ENCODE measurements at places on chromosomes 3 and 15.

- DNase-seq, result no peak
Measured at GRCh38 chr3:45848392-45848791, 6.5 kb upstream of the LZTFL1 start.

GRCh38 chr15:77839970-77840905, 207.5 kb upstream of the LINGO1 start:
- DNase-seq, result no peak

- DNase-seq, result no peak
Measured at GRCh38 chr3:12246497-12247163, 42.2 kb upstream of the PPARG start.

DNA sequence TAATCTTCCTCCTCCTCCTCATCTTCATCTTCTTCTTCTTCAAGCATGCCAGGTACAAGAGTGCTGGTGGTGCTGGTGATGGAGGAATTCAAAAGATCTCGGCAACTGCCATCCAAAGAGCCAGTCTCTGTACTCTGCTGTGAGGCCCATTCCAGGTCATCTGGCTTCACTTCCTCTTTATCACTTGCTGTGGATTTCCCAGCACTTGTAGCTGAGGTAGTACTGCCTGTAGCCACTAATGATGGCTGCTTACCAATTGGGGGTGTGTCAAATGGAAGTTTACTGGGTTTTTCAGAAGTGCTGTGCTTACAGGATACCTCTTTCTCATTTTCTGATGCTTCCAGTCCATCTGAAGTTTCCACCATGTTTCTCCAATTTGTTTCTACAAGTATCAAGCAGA, 28.8 kb upstream of the SHC4 start:
- DNase-seq, result no peak

DNA sequence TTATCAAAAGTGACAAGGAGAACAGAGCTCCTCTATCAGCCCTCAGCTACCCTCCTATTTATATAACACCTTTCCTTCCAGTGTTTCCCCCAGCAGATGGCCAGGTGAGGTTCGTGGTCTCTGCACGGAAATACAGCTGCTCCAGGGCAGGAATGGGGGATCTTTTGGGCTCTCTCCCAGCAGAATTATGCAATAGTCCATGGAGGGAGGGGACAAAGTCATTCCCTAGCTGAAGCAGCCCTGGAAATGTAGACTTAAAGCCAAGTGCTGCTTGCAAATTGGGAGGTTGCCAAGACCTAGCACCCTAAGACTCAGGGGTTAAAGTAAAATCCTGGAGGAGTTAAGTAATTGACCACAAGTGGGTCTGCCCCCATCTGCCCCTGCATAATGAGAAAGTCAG, 256.3 kb downstream of the LRTM1 start:
- no peak for DNase-seq

DNA sequence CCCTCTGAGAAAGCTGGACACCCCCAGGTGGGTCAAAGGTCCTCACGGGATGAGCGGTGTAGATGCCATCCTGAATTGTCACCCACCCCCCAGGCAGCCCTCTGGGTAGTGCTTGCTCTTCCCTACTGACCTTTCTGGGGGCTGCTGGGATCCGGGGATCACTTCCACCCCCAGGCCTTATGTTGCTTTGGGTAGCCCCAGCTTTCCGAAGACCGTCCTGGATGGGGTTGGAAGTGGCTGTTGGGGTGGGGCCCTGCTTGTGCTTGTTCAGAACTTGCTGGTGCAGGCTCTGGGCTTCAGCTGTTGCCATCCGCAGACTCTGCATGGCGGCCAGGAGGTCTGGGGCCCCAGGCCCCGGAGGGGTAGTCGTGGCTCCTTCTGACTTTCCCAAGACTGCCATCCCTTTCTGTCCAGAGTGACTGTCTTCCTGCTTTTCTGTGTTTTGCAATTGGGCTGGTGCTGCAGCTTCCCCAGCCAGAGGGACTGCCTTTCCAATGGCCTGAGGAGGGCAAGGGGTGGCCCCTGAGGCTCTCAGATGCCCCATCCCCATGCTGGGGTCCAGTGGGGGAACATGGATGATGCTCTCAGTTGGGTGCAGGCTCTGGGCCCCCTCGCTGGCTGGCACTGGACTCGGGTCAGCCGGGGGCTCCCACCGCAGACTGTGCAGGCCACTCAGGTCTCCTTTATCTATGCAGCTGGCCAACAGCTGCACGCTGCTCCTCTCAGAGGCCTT, 6.3 kb downstream of the XIRP1 start:
- DNase-seq, result no peak

GRCh38 chr3:37477711-37478487, 303.5 kb upstream of the LRRFIP2 start:
- no peak for DNase-seq

- DNase-seq, result no peak
Measured at GRCh38 chr3:133758964-133759739, 13.0 kb downstream of the TF start.

DNA sequence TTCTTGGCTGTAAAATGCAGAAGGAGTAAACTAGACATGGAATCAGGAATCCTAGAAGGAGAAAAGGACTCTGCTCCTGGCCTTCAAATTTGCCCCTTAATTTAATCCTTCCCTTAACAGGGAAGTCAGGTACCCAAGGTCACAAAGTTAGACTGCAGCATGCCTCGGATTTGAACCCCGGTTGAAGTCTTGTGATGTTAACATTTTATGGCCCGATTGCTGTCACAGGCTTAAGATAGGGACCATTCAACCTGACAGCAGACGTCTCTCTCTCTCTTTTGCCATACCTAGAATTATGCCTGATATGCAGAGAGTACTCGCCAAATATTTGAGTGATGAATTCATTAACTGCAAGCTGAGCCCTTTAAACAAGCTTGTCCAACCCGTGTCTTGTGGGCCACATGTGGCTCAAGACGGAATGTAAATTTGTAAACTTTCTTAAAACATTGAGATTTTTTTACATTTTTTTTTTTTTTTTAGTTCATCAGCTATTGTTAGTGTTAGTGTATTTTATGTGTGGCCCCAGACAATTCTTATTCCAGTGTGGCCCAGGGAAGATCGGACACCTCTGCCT, 217.2 kb downstream of the THSD4 start:
- DNase-seq, result no peak

- DNase-seq, result peak; percentile 67
Measured at GRCh38 chr3:45748068-45748467, 48.3 kb downstream of the SLC6A20 start.

DNA sequence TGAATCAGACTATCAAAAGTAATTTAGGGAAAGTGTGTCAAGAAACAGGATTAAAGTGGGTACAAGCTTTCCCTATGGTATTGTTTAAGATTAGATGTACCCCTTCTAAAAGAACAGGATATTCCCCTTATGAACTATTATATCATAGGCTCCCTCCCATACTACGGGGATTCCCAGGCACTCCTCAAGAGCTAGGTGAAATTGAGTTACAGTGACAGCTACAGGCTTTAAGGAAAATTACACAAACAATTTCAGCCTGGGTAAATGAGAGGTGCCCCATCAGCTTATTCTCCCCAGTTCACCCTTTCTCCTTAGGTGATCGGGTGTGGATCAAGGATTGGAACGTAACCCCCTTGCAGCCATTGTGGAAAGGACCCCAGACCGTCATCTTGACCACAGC, 240.8 kb upstream of the CNTN6 start:
- DNase-seq, result peak; percentile 21

GRCh38 chr3:39282057-39282456, 2.2 kb upstream of the CX3CR1 start:
- no peak for DNase-seq

DNA sequence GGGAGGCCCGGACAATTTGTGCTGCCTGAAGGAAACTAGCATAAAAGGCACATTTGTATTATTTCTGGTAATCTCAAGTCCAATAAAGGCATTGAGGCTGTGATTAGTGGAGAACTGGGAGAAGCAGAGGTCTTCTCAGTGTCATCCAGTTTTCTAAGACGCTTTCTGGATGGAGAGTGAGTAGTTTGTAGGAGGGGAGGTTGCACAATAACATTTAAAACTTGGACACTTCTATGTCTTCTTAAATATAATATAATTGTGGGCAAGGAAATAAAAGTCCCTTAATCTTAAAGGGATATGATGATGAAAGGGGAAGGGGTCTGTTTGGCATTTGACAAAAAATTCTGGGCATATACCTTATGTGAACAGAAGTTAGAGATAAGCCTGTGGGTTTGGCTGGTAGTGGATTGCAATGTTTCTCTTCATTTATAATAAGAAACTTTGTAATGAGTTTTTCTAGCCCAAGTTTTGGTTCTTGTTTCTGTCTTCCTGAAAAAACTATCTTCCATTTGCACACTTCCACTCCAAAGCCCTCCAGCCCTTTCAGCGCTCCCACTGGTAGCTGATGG, 291.6 kb upstream of the TGFBR2 start:
- DNase-seq, result no peak

DNA sequence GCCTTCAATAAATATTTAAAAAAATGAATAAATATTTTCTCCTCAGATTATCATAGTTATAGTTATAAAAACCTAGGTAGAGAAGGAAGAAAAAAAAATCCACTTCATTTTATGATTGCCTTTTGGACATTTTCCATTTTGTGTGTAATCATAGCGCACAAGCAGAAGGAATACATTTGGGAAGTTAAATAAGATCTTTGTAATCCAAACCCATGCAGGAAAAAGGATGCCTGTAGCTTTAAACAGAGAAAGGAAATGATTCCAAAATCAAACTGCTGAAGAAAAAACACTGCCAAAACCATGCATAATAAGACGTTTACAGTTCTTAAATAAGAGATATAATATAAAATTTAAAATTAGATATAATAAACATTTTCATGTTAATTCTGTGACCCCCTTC, 7.4 kb upstream of the CCDC54 start:
- no peak for DNase-seq

GRCh38 chr3:69413551-69414207, 27.8 kb upstream of the FRMD4B start:
- no peak for DNase-seq

- DNase-seq, result no peak
Measured at GRCh38 chr3:134611516-134611915, 39.3 kb downstream of the KY start.

DNA sequence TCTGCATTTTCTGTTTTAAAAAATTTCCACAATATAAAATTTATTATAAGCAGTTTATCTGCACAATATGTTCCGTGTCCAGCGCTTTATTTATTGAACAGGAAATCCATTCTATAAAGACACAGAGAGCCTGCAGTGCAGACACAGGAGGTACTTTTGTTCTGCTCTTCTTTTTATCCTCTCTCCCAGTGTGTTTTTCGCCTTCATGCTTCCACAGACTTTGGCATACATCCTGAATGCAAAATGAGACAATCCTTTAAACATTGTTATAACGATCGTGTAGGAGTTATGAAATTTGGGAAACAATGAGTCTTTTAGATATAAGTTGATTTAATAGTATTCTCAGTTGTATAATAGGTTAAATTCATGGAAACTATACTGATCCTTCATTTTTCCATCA, 749.2 kb downstream of the NAALADL2 start:
- no peak for DNase-seq

DNA sequence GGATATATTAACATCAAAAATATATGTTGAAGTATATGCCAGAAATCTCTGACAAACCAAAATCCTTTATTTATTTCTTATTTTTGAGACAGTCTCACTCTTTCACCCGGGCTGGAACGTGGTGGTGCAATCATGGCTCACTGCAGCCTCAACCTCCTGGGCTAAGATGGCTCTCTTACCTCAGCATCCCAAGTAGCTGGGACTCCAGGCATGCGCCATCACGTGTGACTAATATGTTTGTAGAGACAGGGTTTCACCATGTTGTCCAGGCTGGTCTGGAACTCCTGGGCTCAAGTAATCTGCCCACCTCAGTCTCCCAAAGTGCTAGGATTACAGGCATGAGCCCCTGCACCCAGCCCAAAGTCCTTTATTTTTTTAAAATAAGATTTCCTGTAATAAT, 11.9 kb downstream of the FAIM start:
- no peak for DNase-seq

GRCh38 chr3:63968612-63969350, 54.5 kb downstream of the PSMD6 start:
- DNase-seq, result peak; percentile 26

DNA sequence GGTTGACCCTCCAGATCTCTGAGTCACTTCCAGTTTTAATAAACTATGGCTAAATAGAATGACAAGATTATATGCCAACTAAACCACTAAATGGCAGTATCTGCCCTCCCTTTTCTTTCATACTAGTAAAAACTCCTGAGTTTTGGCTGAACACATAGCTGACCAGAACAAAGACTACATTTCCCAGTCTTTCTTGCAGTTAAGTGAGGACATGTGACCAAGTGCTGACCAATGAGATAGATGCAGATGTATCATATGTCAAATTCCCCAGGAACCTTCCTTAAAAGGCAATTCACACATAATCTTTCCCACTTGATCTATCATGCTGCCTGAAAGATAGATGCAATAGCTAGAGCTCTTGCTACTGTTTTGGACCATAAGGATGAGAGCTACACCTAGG, 191.3 kb downstream of the SHOX2 start:
- DNase-seq, result no peak

GRCh38 chr15:31361764-31362515, 35.3 kb downstream of the KLF13 start:
- DNase-seq, result no peak

GRCh38 chr15:65856821-65857455, 12.4 kb upstream of the RAB11A start:
- peak; percentile 37 for DNase-seq

DNA sequence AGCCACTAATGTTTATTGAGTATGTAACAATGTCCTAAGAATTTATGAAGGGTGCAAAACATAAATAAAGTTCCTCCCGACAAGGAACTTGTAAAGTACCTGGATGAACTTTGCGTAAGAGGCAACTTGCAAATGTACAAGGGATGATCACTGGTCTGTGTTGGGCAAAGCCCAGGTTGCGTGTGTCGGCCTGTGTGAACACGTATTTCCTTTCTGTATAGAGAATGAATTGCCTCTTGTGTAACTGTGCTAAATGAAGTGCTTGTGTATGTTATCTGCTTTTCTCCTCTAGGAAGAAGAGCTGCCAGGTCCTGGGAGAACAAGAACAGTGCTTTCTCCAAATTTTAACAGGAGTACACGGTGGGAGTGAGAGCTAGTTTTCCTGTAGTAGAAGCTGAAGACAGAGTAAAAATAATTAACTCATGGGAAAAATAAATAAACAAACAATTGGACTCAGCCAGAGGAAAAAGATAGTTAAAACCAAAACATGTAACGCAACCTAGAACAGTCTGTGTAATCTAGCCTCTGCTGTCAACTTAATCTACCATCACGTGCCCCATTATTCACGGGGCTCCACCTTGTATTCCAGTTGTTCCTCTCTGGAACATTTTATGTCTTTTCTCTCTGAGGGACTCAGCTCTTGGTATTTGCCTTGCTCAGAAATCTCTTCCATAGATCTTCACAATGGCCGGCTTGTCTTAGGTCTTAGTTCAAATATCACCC, 83.7 kb upstream of the RASGRP1 start:
- DNase-seq, result peak; percentile 90

DNA sequence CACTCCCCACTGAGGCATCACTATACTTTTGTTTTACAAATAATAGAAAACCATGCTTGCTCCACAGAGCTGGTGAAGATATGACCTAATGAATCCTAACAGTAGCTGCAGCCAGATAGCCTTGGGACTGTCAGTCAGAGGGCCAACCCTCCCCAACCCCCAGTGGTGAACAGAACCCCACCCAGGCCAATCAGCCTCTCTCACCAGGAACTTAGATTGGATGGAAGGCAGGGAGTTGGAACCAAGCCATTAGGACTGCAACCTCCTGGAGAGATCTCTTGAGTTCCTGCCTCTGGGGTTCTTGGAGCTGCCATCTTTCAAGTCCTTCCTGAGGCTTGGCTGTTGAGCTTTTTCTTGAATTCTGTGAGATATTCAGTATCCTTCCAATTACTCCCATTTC, 3.0 kb upstream of the MRPS22 start:
- no peak for DNase-seq

GRCh38 chr15:98324341-98324970, 323.9 kb upstream of the IGF1R start:
- DNase-seq, result peak; percentile 26
